ENCODE measurements at places on chromosomes 11 and 22.

DNA sequence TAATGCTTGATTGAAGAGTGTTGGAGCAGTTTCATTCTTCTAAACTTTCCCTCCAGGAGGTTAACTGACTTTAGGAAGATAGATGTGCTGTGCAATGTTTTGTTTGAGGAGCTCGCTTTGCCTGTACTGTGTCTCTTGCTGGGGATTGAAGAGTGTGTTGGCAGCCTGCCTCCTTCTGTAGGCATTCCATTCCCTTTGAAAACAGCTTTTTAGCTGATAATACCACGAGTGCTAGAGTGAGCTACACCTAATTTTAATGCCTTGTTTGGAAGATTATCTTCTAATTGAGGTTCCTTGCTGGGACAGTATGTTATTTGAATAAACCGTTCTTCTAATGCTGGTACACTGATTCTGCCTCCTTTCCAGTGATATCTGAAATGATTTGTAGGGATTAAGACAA is 7.2 kb downstream of the DDX10 start:
- DNase-seq, result no peak

DNA sequence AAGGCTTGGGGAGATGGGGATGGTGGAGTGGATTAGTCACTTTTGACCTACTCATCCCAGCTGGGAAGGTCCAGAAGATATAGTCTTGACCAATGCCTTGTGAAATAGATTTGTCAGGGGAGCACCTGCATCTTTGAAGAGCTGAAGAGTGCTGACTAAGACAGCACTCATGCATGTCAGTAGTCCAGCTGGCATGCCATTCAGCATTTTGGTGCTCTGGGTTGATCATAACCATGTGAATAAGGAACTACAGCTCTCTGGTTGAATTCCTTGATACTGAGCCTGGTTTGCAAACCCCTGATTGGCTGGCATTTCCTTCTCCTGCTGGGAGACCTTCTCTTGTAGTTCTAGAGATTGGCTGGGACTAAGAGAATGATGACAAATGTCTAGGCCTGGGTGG is 106.8 kb upstream of the ALX4 start:
- DNase-seq, result no peak

DNA sequence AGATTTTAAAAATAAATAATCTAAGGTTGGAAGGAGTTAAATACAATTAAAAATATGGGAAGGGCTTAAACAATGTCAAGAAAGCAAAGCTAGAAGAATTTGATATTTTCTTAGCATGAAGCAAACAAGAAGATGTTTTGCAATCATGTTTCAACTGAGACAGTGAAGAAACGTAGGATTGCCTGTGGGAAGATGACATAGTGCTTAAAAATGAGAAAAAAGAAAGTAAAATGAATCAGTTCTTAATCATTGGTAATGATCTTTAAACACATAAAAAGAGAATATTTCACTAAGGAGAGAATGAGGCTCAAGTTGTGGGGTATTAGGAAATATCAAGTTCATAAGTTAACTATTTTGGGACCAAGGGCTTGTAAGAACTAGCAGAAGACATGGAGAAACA is 855.0 kb downstream of the METTL15 start:
- DNase-seq, result no peak

DNA sequence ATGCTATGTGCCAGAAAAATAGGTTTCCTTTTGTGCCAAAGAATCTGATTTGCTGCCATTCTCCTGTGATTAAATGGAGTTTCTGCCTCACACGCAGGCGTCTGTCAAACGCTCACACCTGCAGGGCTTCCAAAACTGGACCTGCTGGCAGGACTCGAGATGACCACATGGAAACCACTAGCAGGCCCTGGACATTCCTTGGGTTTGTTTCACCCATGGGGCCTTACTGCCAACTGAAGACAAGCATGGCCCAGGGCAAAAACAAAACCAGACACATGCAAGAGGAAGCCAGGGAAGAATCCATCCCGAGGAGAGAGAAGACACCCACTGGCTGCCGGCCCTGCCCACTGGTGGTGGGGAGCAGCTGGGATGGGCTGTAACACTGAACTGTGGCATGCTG is 55.9 kb upstream of the MN1 start:
- no peak for DNase-seq

GRCh38 chr11:22763166-22763565 is 66.4 kb downstream of the SVIP start:
- no peak for DNase-seq

DNA sequence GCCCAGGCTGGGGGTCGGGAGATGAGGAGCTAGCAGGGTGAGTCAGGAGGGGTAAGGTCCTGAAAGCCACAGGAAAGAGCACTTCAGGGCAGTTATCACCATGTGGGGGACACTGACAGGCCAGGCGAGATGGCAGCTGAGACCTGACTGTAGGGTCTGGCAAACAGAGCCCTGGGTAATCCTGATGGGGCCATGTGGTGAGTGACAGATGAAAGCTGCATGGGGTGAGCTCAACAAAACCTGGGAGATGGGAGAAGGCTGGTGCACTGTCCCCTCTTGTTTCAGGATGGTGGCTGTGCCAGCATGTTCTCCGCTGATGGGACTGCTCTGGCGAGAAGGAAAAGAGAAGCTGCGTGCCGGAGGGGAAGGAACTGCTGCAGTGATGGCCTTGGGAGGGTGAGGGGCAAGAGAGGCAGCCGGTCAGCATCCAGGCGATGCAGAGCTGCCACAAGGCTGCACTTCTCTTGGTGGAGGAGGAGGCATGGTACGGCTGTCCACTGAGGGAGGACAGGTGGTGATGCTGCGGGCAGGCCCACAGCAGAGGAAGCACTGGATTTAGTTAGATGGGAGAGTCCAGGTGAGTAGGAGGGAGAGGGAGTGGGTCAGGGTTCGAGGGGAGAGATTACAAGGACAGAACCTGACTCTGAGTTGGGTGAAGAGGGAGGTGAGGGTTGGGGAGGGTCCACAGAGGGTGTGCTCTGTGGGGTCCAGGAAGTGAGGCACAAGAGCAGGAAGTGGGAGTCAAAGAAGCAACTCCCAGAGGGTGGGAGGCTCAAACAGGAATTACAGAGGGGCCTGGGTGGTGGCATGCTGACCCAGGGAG is 3.8 kb downstream of the TOP3B start:
- DNase-seq, result no peak

DNA sequence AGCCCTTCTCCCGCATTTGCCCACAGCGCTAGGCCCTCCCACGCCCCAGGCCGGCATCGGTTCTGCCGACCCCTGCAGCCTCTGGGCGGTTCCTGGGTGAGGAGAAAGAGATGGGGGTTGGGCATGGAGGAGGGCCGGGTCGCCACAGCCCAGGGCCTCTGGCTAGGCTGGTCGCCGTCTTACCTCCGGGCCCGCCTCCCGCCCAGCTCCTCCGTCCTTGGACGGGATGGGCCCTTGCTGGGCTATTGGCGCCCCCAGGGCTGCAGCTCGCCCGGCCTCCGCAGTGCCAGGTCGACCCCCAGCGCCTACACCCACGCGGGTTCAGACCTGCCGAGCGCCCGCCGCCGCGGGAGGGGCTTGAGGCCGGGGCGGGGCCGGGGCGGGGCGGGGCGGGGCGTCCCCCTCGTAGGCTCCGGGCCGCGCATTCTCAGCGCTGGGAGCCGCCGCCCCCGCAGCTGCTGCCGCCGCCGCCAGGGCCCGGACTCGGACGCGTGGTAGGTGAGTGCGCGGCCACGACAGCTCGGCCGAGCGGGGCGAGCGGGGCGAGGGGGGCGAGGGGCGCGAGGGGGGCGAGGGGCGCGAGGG is at the start of gene CD151:
Gene CD151 (plus strand): TSS at position 424 of the 585 bp plus-strand sequence. CDS start 3,118 bp downstream, outside the sequence.
- DNase-seq, result no peak

- no peak for DNase-seq
Observed at GRCh38 chr11:17743808-17744119, 9.2 kb downstream of the KCNC1 start.

GRCh38 chr22:31230871-31231621 is 18.9 kb downstream of the LIMK2 start:
- DNase-seq, result no peak

DNA sequence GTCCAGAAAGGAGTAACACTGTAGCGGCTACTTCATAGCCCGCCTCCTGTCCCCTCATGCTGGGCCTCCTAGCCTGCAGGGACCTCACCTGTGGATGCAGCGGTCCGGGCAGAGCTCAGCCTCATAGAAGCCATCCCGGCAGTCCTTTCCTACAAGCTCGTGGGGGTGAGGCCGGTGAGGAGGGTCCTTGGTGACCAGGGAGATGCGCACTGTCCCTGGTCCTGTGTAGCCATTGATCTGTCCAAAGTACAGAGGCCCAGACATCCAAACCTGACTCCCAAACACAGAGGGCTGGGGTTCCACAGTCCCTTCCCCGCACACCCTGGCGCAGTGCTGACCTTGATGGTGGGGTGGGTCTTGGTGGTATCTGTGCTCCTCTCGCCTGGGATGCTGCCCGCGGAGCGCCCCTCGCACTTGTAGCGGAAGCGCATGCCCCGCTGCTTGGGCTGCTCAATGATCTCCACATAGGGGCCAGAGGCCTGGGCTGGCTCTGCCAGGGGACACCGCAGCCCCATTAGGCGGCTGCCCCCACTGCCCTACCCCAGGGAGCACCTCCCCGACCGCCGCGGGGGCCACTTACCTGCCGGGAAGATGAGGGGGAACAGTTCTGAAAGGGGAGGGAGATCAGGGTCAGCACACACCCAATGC is 993 bp downstream of the RELA start:
- DNase-seq, result no peak

GRCh38 chr11:35486446-35486845 is 39.0 kb downstream of the PAMR1 start:
- no peak for DNase-seq

- DNase-seq, result no peak
Observed at GRCh38 chr11:61699737-61700160, 19.6 kb downstream of the DAGLA start.

DNA sequence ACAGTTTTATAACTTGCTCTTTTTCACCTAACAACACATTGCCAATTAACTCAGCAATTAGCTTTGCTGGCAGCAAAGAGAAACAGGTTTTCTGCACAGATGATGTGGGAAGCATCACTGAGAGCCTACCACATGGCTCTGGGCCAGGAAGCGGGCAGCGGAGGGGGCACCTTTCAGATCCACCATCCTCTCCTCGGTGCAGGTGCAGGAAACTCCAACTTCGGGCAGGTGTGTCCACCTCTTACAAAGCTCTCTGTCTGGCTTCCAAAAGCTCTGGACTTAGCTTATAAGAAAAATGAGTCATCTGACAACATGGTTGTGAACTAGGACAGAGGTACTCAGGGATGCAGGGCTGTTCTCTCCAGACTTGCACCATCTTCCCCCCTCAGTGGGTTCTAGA is 77.0 kb downstream of the RPS6KA4 start:
- DNase-seq, result no peak

DNA sequence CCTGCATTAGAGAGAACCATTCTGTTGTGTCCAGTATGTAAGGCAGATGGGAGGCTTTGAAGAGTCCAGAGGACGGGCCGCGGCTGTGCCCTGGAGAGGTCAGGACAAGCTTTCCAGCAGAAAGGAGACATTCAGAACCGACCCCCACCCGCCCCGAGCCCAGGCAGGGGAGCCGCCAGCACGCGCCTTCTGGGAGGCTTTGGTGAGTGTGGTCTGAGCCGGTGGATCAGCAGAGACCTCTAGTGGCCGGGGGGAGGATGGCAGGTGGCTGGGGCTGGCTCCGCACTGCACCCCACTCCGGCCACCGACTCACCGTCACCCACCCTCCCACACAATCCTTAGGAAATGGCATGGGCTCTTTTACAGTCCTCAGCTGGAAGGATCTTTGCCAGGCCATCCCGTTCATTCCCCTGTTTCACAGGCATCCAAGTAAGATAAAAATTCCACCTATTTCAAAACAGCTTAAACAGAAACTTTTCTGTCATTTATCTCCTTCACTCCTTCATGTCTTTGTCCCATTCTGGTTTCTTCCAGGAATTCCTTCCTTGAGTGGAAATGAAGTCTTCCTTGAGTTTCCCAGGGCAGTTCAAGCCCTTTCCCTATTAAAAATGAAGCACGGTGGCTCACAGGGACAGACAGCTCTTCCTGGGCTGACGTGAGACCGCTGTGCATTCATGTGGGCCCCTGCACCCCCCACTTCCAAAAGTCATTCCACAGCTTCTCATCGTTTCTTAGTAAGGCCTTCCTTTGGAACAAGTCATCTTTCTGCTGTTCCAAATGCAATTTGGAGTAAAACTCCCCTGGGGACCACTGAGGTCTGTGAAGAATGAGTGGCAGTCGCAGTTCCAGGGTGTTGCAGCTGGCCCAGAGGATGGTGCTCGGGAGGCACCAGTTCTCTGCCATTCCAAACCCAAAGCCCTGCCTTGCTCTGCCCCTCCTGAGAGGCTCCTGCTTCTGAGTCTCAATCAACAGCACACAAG is 91.0 kb downstream of the FEZ1 start:
- DNase-seq, result peak; percentile 25

DNA sequence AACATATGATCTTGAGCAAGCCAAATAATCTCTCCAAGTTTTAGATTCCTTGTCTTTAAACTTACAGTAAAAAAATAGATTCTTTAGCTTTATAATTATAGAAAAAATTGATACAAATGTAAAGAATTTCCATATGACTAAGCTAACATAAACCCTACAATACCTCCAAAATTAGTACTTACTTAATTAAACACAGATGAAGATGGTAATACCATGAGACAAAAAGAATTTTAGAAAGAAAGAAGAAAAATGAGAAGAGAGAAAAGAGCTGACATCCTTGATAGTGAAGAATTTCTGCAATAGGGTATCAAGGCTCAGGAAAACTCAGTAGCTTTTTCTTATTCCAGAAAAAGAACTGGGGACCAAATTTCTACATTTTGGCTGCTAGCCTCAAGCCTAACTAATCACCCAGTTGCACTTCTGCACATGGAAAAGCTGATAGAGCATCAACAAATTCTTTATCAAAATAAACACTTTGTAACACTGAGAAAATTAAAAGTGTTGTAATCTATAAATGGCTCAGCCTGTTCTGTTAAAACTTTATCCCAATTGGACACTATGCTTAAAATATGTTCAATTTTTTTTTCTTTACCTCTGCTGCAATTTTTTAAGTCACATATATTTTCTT is 24.7 kb upstream of the SOX6 start:
- no peak for DNase-seq

DNA sequence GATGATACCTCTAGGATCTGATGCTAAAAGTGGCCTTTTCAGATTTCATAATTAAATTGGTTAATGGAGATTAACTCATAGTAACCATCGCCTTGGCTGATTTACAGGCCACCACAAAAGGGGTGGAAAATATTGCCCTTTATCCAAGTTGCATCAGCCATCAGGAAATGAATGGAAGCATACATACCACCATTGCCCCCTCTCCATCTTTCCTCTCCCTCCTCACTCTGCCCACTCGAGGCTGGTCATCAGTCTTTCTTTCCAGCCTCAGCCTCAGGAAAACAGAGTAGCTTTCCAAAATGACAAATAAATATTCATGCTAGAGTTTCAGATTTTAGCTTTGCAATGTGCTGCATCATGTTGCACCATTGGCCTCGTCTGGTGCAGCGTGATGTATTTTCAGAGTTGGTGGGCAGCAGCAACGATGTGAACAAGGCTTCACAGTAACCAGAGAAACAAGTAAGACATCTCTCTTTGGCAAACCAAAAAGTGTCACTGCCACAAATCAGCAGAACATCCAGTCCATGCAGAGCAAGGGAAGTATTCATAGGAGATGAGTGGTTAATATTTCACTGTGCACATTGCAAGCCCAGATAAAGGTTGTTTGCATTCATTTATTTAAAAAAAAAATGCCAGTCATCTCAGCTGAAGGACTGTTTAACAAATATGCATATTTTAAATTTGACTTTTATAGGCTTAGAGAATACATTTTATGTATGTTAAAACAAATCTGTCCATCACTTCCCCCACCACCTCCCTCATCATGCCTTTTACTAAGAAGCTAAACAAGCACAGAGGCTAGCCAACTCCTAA is 136.7 kb upstream of the FAT3 start:
- no peak for DNase-seq
